ENCODE measurements at places on chromosomes 7 and 10.

DNA sequence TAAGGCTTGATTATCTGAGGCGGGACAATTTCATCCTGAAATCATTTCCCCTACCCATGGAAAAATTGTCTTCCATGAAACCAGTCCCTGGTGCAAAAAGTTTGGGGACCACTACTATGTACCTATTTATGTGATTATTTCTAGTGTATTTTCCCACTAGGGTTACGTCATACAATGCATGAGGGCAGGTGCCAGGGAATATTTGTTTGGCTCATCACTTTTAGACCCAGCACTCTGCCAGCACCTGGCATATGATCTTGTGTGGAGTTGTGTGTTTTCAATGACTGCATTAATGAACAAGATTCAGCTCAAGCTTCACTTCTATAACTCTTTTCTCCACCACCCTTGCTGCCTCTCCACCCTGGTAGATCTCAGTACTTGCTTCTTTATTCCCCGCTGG lies 73.3 kb upstream of the TNKS2 start:
- DNase-seq: no peak

GRCh38 chr10:24664991-24665390 lies 58.7 kb downstream of the ARHGAP21 start:
- no peak for DNase-seq

DNA sequence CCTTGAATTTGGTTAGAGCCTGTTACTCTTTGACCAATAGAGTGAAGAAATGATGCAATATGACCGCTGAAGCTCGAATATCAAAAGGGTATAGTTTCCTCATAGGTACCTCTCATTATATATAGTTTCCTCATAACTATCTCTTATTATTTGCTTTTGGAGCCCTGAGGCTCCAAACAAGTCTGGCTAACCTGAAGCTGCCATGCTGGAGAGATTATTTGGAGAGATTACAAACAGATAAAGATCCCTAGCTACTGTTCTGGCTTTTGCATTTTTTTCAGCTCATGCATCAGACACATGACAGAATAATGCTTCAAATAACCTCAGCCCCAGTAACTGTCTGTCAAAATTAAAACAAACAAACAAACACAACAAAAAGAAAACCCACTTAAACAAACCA lies 65.4 kb upstream of the CHRM2 start:
- no peak for DNase-seq

DNA sequence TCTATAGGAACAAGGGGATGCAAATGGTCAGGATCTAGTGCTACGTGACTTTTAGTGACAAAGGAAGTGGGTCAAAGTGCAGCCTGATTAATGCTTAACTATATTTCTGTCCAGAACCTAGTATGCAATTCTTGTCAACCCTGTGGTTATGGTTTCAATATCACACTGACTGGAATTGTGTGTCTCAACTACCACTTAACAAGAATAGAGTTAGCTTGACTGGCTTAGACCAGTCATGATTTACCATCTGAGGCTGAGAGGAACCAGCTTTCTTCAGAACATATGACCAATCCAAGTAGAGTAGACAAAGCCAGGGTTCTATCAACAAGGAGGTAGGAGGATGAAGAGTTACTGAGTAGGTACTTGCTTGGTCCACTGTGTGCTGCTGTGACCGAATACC lies 54.4 kb downstream of the MYPN start:
- no peak for DNase-seq

- DNase-seq: no peak
Measured at GRCh38 chr7:98251231-98251600, 816 bp downstream of the TECPR1 start.
